ENCODE measurements at places on chromosomes 2 and 18.
A peak's percentile ranks its signal among the peaks of the same experiment; 100 is the strongest.

DNA sequence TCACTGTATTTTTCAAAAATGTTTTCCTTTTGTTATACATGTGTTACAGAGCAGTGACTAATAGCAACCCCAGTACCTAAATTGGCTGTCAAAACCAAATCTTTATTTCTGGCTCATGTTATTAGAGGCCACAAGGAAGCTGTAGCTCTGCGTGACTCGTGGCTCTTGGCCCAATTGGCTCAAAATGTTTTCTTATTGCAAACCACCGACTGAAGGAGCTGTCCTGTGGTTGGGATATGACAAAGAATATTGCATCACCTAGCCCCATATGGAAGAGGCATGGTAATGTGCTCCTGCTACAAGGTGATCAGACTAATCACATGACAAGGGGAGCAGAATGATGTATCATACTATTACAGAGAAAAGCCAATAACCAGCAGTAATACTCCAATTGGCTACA, 1058.5 kb downstream of the CBLN2 start:
- DNase-seq = peak; percentile 6

DNA sequence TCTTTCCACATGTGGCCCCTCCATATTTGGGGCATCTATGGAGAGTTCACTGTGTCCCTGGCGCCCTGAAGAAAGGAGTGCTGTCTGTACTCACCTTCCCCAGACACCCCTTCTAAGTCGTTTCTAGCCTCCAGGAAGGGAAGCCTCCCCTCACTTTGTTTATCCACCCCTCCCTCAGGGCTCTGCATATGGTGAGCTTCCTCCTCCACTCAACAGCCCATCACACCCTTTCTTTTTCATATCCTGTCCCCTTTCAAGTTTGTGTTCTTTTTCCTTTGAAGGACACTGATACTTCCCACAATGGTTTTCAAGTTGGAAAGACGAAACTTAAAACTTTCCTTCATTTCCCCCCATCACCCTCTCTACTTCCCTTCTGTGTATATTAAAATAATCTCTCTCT, 291.4 kb upstream of the POU3F3 start:
- no peak for DNase-seq

GRCh38 chr2:199011908-199012307, 445.8 kb downstream of the SATB2 start:
- no peak for DNase-seq

DNA sequence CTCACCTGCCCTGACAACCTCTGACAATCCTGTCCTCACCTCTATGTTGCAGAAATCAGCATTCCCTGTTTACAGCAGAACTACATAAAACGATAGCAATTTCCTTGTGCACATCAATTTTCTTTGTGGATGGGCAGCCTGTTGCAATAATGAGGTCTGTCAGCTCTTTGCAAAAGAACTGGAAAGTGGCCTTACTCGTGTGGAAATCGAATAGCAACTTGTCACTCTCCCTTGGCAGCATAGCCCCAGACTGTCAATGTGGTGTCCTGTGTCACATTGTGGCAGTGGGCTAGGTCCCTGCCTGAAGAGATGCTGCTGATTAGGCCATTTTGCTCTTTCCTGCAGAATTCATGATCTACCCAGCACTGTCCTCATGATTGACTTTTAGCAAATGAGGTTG, 531.9 kb downstream of the CCDC85A start:
- no peak for DNase-seq

DNA sequence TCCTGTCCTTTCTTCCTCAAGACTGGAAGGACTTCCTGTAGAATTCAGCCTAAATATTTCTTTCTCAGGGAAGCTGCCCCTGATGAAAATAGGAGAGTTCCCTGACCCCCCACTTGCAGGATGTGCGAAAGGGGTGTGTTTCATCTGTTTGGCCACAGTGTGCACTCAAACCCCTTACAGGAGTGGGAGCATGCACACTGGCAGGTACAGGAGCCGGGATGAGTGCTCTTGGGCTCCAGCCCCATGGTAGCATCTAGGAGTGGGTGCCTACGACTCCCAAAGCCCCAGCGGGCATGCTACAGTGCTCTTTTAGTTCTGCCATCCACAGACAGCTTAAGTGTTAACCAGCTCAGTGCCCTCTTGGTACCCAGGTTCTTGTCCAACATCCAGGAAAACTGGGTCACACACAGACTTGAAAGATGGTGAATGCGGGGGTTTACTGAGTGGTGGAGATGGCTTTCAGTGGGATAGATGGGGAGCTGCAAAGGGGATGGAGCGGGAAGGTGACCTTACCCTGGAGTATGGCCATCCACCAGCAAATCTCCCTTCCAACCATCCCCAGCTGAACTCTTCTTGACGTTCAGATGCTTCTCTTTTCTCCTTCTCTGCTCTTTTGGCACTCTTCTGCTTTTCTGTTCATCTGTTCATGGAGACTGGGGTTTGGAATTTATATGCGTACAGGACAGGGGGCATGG, 295.0 kb upstream of the NCKAP5 start:
- DNase-seq = no peak

DNA sequence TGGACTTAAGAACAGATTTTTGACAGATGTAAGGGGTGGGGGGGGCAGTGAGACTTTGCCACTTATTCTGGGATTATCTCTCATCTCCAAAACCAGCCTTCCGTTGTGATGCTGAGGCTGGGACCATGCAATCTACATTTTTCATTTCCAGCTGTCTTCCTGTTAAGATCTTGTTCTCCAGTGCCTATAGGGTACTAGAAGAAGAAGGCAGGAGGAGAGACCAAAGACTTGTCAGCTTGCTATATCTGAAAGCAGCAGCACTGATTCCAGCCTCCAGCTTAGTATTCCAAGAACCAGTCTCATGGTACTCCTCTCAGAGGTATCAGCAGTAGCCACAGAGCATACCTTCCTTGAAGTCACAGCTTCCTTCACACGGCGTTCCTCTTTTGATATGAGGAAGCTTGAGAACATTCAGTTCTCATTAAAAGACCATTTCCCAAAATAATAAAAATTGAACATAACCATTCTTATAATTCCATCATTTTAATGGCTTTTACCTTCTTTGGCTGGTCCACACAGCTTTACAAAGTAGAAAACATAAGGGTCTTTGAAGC, 49.8 kb downstream of the USP34 start:
- DNase-seq = no peak

- no peak for DNase-seq
Measured at GRCh38 chr2:98691303-98691702, 39.6 kb downstream of the MGAT4A start.

DNA sequence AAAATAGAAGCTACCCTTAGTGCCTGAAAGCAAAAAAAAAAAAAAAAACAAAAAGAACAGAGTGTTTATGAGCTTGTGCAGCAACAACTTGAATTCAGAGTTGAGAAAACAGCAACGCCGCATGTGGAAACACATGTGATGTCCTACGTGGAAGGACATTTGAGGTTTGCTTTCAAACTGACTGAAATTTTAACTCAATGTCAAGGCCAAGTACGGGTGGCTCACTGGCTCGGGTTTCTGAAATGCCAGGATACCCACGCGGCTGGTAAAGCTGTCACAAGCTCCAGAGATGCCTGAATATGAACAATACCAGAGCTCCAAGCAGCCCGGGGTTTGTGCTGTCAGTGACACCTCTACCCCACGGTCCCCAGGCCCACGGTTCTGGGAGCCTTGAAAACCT, 72.2 kb upstream of the THOC1 start:
- no peak for DNase-seq

All from brain pericyte (primary cell).